Hematopoietic multipotent progenitor cell treated with erythropoietin and hydrocortisone succinate and interleukin-3 and kit ligand, for 15 days (in vitro differentiated cells): ENCODE measurements at places on chromosomes 1 and 21.

DNA sequence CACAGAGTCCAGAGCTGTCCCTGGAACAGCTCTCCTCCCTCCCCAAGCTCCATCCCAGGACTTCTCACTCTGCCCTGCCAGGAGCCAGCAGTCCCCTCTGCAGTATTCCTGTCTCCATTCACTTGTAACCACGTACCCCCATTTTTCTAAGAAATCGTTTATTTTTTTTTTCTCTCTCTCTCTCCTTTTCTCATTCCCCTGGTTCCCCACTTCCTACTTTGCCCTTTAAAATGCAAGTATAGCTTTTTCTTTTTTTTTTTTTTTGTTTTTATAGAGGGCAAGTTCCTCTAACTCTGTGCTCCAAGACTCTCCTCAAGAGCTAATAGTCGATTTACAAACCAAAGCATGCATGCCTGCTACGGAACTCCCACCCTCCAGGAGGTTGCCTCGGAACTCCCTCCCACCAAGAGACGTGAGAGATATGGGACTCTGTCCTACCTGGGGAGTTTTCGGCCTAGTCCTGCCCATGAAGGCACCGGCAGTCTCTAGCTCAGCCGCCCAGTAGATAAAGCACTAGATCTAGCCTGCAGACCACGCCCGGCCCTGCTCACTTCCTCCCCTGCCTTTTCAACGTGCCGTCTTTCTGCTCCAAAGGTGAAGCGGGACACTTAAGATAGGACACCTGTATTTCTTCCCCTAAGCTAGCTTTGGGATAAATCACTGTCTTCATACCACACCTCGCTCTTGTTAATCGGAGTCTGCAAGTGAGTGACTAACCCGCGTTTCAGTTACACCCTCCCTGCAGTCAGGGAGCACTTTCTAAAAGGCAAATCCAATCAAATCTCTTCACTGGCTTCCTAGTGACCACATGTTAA is 27.7 kb downstream of the TNFRSF9 start:
- no peak for DNase-seq

DNA sequence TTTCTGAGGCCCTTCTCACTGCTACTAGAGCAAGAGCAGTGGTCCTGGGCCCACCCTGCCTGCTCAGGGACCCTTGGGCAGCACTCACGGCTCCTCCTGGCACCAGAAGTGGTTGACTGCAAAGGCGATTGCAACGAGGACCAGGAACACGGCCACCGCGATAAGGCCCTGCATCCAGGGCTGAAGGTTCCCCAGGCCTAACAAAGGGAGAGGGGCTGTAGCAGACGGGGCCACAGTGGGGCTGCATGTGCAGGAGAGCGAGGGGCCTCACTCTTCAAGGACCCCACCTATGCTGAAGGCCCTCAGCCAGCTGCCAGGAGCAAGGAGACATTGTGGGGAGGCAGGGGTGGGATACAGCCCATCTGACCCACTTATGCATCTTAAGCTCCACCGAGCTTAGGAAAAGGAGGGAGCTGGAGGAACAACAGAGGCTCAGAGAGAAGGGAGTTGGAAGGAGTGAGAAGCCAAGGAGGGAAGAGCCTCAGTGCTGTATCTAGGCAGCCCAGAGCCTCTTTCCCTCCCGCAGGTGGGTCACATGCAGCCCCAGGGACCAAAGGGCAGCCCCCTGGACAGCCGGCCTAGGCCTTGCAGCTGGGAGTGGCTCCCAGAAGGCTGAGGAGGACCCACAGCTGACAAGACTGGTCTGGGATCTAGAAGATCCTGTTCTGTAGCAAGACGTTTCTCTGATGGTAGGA is 2.5 kb downstream of the PDZK1IP1 start:
- DNase-seq: no peak

- no peak for DNase-seq
These were observed 19.7 kb upstream of the ATP13A2 start for GRCh38 chr1:17031436-17031835.

GRCh38 chr1:119713039-119713748 is 1.5 kb downstream of the PHGDH start:
- DNase-seq: no peak

DNA sequence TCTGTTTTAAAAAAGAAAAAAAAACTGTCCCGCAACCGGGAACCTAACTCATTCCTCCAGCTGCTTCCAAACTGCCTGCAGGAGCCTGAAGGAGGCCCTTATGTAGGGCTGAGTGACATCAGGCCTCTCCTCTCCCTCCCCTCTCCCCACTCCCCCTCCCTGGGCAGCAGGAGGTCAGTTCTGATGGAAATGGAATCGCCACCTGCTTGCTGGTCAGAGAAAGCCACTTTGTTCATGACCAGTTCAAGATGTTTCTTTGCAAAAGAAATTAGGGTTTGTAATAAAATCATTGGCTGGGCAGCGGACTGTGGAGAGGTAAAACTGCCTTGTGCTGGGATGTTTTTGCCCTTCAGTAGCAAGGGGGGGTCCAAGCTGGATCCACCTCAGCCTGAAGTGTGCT is at the start of gene MAP1LC3C:
Gene MAP1LC3C (minus strand): TSS at position 73 of the 400 bp plus-strand sequence. CDS start 90 bp downstream, outside the sequence.
- no peak for DNase-seq

GRCh38 chr21:33824156-33824941 is 91.3 kb downstream of the ATP5PO start:
- DNase-seq: no peak

DNA sequence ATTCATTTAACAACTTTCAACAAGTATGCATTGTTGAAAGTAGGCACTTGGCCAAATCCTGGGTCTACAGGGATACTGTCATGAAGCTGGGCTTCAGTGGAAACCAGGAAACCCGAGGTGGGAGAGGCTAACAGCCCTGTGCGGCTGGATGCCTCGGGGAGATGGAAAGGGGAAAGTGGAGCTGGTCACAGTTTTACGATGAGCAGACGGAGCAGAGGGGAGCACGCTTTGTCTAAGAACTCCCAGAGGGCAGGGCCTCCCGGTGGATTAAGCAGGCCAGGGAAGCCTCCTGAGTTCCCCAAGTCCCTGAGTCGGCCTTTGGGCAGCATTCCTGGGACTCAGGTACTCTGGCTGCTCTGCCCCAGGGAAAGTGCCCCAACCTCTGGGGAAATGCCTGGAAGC is 23.8 kb downstream of the STUM start:
- no peak for DNase-seq

GRCh38 chr1:42950116-42950481 is 8.6 kb downstream of the SLC2A1 start:
- no peak for DNase-seq

DNA sequence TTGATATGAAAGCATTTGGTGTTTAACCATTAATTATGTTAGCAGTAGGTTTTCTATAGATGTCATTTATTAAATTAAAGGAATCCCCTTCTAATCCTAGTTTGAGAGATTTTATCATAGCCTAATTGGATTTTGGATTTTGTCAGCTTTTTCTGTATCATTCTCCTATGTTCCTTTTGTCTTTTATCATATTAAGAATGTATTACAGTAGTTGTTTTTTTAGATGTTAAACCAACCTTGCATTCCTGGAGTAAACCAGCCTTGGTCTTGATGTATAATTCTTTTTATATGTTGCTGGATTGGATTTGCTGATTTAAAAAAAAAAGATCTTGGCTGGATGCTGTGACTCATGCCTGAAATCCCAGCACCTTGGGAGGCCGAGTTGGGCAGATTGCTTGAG is 5.6 kb downstream of the SETDB1 start:
- DNase-seq: no peak

DNA sequence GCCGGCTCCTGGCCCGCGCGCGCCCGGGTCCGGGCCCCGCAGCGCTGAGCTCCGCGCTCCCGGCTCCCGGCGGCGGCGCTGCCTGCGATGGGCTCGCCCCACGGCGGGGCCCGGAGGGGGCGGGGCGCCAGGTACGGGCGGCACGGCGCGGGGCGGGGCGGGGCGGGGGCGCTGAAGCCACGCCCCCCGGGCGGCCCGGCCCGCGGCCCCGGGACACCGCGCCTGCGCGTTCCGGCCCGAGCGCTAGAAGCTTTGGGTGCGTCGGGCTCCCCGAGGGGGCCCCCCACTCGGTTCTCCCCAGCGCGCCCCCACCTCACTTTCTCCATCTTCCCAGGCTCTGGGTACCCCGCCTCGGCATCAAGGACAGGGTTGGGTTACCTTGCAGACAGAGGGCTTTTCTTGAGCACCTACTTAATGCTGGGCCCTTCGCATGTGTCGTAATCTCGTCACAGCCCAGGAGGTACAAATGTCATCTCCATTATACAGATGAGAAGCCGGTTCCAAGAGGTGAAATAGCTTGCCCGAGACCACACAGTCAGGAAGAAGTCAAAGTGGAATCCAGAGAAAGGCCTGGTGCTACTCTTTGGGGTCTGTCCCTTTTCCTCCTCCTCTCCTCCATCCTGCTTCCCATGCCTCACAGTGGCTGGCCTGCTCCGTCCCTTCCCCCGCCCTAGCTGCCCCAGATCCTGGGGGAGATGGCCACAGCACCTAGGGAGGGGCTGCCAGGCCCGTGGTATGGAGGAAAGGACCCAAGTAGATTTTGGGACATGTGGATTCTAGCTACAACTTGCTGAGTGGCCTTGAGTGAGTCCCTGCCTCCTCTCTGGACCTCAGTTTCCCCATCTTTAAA is 46.5 kb downstream of the RAP1GAP start:
- DNase-seq: peak; percentile 61

GRCh38 chr1:213154056-213154685 is 103.1 kb downstream of the RPS6KC1 start:
- no peak for DNase-seq
